ENCODE measurements at places on chromosomes 5 and 9. TPM values are rescaled to one million over a fixed set of nuclear protein-coding genes. Genes with fewer than 3 reads are reported as not detected.

DNA sequence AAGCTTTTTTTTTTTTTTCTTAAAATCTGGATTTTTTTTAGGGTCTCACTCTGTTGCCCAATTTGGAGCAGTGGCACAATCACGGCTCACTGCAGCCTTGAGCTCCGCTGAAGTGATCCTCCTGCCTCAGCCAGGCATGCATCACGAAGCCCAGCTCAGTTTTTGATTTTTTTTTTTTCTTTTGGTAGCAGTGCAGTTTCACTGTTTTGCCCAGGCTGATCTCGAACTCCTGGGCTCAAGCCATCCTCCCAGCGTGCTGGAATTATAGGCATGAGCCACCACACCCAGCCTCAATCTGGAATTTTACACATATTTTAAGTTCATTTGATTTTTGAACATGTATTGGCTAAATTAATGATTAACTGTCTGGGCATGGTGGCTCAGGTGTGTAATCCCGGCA, 36.3 kb downstream of the TRIO start:
- DNase-seq, result no peak

DNA sequence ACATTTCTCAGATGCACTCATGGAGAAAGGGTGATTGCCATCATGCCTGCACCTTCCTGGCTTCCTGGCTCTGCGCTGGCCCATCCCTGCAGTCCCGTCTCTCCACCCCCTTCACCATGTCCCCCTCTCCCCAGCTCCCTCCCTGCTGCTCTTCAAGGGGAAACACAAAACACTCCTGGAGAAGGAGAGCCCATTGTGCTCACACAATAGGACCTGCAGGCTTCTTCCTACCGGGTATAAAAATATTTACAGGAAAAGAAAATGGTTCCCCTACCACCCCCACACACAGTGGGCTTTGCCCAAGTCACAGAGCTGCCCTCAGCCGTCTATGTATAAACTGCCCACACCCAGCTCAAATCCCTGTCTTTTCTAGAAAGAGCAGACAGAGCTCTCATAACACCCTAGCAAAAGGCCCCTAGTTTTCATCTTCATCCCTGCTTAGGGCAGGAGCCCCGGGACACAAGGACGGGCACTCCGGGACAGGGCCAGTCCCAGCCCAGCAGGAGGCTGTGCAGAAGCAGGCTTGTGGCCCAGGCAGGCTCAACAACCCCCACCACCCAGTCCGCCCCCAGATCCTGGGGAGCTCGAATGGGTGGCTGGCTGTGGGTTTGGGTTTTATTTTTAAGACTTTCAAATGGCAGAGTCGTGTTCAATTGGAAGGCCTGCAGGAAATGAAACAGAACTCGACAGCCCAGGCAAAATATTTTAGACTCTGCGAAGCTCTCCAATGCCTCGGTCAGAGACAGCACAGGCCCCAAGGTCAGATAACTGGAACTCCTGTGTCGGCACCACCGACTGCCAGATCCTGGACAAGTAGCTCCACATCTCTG, 77.3 kb downstream of the LRSAM1 start:
- no peak for DNase-seq

DNA sequence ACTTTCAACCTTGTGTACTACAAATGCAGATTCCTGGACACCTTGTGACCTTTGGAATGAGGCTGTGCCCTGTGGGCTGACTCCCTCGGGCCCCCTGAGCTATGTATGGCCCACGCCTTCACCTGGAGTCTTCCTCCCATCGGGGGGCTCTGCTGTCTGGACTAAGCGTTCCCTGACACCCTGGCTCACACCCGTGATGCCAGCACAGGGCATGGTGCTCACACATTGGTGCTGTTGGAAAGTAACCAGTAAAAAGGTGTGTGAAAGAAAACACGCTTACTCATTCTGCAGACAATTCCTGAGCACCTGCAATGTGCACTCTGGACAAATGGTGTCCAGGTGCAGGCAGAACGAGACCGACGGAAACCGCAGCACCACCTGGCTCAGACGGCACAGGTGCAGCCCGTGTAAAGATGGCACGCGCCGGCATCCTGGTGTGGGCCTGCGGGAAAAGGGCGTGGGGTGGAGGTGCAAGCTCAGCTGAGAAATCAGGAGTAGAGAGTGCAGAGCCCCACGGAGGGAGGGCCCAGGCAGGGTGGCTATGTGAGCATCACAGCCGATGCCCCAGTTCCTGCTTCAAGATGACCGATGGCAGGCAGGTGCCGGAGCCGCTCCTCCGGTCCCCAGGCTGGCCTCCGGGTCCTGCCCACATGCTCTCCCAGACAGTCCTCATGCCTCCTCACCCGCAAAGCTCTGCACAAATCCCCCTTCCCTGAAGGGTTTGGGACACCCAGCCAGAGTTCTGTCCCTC, 11.0 kb downstream of the LPCAT1 start:
- no peak for DNase-seq

GRCh38 chr5:176134529-176135223, 103.5 kb upstream of the SIMC1 start:
- DNase-seq, result no peak

Gene GABRP
- total RNA-seq, result 0.06 TPM

Gene PCDHGA5
- 0.23 TPM for total RNA-seq

Gene AIF1L
- 5.2 TPM for total RNA-seq
